M059J (cell line): ENCODE measurements at places on chromosomes 7 and 10. TPM values are rescaled to one million over a fixed set of nuclear protein-coding genes. Genes with fewer than 3 reads are reported as not detected.

SMO gene
- 0.64 and 3.1 TPM in 2 replicates for total RNA-seq

CPVL gene
- 0.49 and 0.64 TPM in 2 replicates for total RNA-seq

DNA sequence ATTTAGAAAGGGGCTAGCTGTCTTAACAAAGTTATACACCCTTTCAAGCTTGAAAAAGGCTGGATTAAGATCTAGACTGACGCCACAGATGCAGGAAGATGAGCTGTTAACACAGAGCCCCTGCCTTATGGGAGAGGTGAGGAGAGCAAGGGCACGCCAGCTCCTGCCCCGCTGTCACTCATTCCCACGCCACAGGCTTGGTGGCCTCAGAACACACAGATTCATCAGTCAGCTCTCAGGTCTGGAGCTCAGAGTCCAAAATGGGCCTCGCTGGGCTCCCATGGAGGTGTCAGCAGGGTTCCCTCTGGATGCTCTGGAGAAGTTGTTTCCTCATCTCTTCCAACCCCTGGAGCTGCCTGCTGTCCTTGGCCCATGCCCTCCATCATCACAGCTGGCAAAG lies 554.2 kb downstream of the TCERG1L start:
- DNase-seq, result no peak

DNA sequence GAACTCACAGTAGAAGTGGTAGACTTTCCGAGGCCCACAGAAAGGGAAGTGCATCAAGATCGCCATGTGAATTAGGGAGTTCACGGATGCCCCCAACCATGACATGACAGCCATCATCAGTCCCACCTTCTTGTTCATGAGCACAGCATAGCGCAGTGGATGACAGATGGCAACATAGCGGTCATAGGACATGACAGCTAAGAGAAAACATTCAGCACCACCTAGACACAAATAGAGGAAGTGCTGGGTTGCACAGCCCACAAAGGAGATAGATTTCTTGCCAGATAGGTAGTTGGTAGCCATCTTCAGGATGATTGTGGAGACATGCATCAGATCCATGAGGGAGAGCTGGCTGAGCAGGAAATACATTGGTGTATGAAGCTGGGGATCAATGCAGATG lies 342 bp downstream of the OR2AE1 start:
- no peak for DNase-seq

- no peak for DNase-seq
These were observed 10.4 kb upstream of the DLG5 start for GRCh38 chr10:77936697-77937567.

DNA sequence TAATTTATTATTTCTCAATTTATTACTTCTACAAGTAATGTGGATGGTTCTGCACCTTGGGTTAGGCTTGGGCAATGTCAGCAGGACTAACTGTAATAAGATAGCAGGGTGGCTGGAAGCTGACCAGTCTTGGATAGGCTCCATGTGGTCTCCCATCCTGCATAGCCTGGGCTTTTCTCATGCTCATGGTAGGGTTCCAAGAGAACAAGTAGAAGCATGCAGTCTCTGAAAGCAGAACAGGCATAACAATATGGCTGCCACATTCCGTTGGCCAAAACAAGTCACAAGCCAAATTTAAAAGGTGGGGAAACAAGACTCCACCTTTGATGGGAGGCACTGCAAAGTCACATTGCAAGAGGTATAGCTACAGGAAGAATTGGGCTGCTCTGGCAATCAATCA lies 98.6 kb upstream of the MDFIC start:
- DNase-seq, result no peak

- DNase-seq, result no peak
These were observed 51.5 kb upstream of the OPALIN start for GRCh38 chr10:96410296-96410695.
